Effector memory CD8-positive, alpha-beta T cell (primary cell): ENCODE measurements at places on chromosomes 4 and X.

DNA sequence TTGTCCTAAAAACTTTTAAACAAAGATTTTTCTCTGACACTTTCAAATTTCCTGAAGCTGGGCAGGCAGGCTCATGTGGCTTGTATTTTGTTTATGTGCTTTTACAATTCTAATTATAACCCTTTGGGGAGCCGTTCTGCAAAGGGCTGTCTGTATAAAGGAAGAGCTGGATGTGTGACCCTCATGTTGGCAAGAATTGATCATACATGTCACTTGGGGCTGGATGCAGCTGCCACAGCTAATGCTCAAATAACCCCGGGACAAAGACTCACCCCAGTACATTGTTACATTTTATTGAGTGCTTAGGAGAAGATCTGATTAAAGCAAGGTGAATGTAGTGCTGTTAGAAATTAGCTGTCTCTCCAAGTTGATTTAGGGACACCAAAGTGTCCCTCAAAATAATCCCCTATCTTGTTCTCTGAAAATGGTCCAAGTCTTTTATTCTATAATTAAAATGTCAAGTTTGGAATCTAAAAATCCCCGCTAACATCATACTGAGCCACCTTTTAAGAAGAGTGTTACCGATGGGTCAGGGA lies 13.0 kb upstream of the DAPP1 start:
- no peak overlapping the region for H3K27ac ChIP-seq
- H3K36me3 ChIP-seq = no peaks in the 10 kb centered on the region
- DNase-seq = no peak
- H3K4me1 ChIP-seq = peaks cover 5% of the 10 kb centered on the region
- H3K27me3 ChIP-seq = peaks cover 56% of the 10 kb centered on the region

GRCh38 chr4:155405059-155405458 lies 28.3 kb upstream of the MAP9 start:
- no peaks in the 10 kb centered on the region for H3K4me1 ChIP-seq
- H3K4me3 ChIP-seq = no peak overlapping the region
- no peak for DNase-seq
- H3K27me3 ChIP-seq = peaks cover 16% of the 10 kb centered on the region
- no peaks in the 10 kb centered on the region for H3K36me3 ChIP-seq

DNA sequence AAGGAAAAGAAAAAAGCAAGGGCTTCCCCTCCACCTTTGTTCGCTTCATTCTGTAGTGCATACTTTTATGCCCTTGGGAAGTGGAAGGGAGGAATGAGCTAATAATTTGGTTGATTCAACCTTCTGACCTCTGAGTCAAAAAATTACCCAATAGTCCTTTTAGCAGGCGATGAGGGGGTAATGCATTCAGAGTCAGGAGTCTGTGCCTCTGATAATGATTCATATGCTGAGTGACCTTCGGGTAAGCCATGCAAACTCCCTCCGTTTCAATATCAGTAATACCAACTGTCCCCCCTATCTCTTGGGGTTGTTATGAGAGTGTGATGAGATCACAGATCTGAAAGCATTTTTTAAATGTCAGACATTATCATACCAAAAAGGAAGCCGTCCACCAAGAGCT lies 41.6 kb upstream of the ACSL4 start:
- no peak overlapping the region for H3K27ac ChIP-seq
- H3K36me3 ChIP-seq = no peaks in the 10 kb centered on the region
- no peak overlapping the region for H3K4me3 ChIP-seq
- no peak for DNase-seq
- no peaks in the 10 kb centered on the region for H3K27me3 ChIP-seq
- no peaks in the 10 kb centered on the region for H3K4me1 ChIP-seq

DNA sequence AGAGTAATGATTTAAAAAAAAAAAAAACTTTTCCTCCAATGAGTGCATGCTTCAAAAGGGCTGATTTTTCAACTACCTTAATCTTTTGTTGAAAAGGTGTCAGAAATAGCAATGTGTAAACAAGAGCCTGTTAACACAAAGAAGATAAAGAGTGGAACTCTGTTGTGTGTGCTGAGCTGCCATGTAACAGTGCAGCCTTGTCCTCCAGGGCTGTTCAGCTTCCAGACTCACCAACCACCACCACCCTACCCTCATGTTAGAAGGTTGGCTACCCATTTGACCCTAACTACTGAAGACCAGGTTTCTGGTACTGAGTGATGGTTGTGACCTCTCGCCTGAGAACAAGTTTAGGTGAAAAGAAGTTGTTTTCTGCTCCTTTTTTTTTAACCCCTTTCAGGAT lies 222.8 kb upstream of the TEX13C start:
- H3K4me3 ChIP-seq = no peak overlapping the region
- no peaks in the 10 kb centered on the region for H3K4me1 ChIP-seq
- H3K36me3 ChIP-seq = no peaks in the 10 kb centered on the region
- H3K27ac ChIP-seq = no peak overlapping the region
- no peak for DNase-seq

GRCh38 chr4:152666946-152667345 lies 12.9 kb downstream of the TMEM154 start:
- H3K36me3 ChIP-seq = peaks cover 3% of the 10 kb centered on the region
- no peak overlapping the region for H3K27ac ChIP-seq
- H3K27me3 ChIP-seq = no peaks in the 10 kb centered on the region
